Stimulated activated CD4-positive, alpha-beta T cell treated with anti-CD3 and anti-CD28 coated beads, Interleukin-4, amount 100 ng/mL, for 4 hours (primary cell): ENCODE measurements at places on chromosomes 2 and 18.

DNA sequence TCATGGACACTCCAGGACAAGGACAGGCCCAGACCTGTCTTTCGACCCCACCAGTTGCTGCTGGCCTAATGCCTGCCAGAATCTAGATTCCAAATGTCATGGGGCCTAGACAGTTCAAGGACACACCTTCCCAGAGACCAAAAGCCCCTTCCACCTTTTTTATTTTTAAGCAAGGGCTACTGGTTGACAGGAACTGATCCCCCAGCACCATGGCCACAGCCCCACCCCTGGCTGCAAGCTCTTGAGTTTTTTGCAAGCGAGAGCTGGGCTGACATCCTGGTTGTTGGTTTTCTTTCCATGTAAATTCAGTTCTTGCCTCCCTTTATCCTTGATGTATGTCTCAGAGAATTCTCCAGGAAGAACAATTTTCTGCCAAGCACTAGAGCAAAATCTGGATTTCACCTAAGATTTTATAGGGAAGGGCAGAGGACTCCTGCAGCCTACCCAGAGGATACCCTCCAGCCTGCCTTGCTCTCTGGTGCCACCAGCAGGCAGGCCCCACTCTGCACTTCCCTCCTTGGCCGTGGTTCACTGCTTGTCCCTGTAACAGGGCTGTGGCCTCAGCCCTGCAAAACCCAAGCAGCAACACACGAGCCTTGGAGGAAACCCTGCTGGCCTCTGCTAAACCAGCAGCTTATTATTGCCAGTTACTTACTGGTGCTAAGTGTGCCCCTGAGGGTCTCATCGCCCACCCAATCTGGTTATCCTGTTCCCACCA is 97.7 kb downstream of the TWIST2 start:
- no peak for DNase-seq

- DNase-seq: no peak
These were observed 10.2 kb downstream of the MTERF4 start for GRCh38 chr2:241091734-241092445.

GRCh38 chr2:22787745-22788144 is 597.2 kb upstream of the KLHL29 start:
- no peak for DNase-seq

GRCh38 chr18:35050028-35050546 is 8.9 kb downstream of the MAPRE2 start:
- no peak for DNase-seq

- DNase-seq: no peak
These were observed 117.5 kb upstream of the CCDC68 start for GRCh38 chr18:55076643-55077218.

DNA sequence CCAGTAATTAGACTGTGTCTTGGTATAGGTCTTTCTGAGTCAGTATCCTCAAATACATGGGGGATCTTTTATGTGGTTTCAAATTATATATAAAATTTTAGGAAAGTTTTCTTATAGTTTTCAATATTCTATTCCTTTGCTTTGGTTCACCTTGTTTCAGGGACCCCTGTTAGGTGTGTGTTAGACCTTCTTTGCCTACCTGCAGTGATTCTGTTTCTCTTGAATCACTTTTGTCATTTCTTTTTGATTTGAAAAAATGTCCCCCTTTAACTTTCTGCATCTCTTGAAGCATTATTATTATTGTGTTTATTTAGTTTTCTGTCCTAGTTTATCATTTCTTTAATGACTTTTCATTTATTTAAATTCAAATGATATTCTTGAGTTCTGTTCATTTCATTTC is 98.7 kb downstream of the FHOD3 start:
- no peak for DNase-seq

DNA sequence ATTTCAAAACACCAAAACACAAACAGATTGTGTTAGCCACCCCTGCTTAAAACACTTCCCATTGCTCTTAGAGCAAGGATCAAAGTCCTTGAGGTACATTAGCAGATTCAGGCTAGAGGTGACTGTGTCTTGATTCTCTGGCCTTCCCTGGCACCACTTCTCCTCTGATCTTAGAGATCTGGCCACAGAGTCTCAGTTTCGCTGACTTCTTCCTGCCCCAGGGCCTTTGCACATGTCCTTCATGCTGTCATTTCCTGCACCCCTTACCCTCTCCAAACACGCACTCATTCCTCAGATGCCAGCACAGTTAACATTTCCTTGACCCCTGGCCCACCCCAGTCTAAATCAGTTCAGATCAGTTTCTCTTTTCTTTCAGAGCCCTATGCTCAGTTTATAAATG is 16.9 kb downstream of the CXCR4 start:
- DNase-seq: no peak

DNA sequence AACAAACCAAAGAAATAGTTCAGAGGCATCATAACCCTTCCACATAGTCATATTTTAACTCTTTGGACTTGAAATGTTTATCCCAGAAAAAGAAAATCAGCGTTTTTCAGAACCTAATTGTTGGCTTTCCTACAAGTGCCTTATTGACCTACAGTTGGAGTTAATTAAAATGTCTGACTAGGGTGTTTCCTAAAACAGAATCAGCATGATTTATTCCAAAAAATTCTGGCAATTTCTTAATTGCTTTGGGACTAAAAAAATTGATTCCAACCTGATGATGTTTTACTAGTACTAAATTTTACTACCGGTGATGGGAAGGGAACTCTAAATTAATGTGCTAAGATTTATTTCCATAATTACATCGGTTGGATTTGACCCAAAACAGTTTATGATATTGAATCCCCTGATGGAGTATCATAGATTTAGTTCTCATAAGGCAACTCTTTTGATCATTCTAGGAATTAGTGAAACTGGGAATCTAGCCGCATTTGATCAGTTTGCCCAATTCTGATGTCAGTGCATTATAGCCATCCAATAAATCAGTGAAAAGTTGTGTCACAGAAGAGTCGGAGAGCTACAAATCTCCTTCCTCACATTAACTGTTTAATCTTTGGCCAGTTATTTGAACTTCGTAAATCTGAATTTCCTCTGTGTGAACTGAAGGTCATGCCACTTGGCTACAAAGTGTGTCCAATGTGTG is 134.3 kb upstream of the DSEL start:
- no peak for DNase-seq

DNA sequence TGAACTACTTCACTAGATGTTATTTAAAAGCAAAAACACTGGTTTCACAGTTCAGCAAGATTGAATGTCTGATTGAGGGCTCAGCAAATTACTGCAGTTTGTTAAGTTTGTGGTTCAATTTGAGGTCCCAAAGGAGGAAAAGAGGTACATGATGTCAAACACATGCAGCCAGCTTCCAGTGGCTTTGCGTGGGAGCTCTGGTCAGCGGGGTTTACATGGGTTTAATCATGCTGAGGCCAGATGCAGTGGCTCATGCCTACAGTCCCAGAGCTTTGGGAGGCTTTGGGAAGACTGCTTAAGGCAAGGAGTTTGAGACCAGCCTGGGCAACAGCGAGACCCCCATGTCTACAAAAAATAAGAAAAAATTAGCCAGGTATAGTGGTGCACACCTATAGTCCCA is 111.5 kb downstream of the MAPK4 start:
- no peak for DNase-seq

GRCh38 chr2:109681633-109682380 is 67.6 kb downstream of the SOWAHC start:
- no peak for DNase-seq

- no peak for DNase-seq
These were observed 80.3 kb upstream of the MAP4K4 start for GRCh38 chr2:101617188-101617587.

DNA sequence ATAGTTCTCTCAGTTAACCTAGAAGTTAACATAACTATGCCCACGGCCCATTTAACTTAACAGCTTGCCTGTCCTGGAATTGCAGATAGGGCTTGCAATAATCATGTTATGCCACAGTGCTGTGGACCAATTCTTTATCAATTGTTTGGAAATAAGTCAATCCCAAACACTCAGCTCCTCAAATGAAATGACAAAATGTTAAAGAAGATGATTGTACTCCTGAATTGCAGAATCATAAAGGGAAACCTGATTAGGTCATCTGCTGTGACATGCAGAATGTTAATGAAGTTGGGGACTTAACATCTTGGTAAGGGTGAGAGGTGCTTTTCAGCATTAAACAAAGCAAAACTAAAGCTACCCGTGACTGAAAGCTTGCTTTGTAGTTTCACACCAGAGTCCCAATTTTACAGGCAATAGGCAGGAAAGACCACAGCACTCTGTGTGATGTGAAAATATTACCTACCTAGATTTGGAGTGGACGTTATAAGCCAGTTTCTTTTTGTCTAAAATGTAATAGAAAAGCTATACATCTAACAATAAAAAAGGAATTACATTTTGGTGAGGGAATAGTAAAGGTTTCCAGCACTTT is 364.0 kb downstream of the GPD2 start:
- DNase-seq: no peak

GRCh38 chr2:15275346-15275745 is 285.8 kb downstream of the NBAS start:
- no peak for DNase-seq

DNA sequence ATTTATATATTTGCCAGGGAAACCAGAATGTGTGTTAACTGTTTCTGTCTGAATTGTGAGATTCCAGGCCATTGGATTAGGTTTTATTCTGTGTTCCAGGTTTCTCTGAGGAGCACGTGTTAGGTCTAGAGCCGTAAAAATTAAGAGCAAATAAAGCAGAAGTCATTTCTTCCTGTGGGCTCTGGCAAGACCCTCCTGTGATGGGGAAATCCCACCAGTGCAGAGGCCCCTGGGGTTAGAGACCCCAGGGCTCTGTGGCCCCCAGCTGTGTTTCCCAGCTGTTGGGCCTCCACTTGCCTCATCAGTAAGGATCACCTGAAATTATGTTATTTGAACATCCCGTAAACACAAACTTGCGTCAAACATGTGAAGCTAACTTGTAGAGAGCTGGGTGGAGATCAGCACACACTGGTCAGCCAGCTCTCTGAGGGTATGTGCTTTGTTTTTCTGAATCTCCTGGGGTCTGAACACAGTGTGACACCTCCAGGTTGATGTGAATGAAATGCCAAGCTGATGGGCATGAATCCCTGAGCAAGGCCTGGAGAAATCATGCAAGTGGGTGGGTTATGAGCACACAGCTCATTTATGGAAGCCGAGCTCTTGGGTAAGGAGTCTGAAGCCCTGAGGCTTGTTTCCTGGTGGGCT is 50.3 kb downstream of the HK2 start:
- DNase-seq: no peak

GRCh38 chr2:23199115-23199918 is 185.7 kb upstream of the KLHL29 start:
- no peak for DNase-seq

DNA sequence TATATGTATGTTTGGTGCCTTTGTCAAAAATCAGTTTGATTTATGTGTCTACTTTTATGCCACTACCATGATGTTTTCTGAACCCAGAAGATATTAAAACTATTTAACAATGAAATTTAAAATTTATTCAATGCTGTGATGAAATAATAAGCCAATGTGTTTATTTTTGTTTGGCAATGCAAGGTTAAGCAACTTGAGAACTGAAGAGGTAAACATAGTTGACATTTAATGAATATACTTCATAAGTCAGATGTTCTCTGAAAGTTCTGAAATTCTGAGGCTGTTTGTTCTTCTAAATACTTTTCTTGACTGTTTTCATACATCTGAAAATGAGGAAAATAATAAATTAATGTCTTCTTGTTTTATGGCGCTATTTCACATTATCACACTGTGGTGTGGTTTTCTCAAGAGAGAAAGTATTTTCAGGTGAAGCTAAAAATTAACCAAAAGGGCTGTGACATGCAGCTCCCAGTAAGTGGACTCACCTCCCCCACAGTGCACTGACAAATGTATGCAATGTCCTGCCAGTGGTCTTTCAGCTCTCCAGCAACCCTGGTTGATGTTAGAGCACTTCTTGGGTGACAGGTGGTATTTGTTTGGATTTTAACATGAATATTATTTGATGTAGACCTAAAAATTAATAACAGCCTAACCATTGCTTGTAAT is 863.6 kb upstream of the SALL3 start:
- no peak for DNase-seq

- DNase-seq: no peak
These were observed 46.0 kb downstream of the ACAA2 start for GRCh38 chr18:49767111-49768050.

DNA sequence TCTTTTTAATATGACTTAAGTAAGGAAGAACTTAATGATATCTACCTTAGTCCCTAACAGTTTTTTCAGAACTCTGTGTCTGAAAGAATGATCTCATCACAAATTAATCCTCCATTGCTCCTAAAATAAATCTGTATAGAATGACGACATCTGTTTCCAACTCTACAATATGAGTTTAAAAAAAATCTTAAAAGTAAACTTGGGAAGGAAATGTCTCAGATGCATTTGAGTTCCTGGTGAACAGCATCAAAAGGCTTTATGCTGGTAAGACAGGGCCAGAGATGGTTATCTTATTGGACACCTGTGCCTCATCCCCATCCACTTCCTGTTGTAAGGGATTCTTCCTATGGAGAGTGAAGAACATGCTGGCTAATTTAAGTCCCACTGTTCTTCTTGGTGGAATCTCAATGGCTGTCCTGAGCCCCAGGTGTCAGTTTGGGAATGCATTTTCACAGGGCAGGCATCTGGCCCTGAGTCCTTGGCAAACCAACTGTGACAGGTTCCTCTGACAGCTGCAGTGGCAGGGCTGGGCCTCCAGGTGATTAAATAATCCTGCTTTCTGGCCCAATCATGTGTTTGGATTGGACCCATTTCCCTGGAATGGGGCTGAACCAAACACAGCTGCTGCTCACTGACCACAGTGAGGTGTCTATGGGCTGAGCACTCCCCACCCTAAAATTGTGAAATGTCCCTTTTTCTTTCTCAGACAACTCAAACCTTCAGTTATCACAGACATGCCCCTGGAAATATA is 12.9 kb upstream of the NCKAP5 start:
- no peak for DNase-seq

DNA sequence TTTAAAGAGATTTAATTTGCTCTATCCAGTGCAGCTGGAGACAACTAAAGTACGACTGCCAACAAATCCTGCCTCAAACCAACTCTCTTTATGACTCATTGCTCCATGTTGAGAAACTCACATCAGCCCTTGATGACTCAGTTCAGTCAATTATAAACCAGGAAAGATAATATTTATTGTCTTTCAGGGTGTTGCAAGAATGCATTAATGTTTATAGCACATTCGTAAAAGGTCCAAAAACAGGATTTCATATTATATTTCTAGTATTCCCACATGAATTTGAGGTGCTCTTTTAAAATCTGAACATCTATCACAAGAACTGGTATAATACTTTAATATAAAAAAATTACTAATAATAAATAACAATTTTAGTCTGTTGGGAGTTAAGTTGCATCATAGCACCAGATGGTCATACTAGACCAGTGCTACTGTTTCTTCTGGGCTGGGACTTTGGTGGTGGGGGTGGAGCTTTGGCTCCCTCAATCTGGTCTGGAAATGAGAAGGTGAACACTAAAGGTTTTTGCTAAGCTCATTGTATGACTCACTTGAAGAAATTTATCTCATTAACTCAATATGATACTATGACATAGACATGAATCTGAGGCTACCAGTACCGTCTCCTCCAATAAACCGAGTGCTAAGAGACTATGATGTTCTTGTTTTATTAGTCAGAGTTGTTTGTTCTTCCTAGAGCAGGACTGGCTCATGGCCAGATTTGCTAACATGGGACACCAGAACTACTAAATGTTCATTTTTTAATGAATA is 26.6 kb upstream of the MAP3K20 start:
- DNase-seq: no peak

GRCh38 chr2:14828223-14828622 is 195.7 kb downstream of the LRATD1 start:
- no peak for DNase-seq
